ENCODE measurements at places on chromosomes 2 and 18.

GRCh38 chr2:44547718-44548117, 186.0 kb downstream of the CAMKMT start:
- DNase-seq: peak; percentile 71

DNA sequence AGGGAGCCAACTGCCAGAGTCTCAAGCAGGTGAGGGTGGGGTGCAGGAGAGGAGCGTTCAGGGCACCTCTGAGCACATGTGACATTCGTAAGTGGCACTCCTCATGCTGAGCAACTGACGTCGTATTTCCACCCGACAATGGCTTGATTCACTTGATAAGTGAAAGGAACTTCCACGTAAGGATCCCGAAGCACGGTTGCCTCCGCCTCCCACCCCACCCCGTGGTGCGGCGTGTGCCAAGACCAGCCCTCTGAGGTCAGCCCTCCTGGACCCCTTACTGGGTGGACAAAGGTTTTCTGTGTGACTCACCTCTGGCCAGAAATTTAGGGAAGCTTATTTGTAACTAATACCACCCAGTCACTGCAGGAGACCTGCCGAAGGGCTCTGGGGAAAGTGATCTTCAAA, 59.9 kb downstream of the AGAP1 start:
- DNase-seq: no peak

DNA sequence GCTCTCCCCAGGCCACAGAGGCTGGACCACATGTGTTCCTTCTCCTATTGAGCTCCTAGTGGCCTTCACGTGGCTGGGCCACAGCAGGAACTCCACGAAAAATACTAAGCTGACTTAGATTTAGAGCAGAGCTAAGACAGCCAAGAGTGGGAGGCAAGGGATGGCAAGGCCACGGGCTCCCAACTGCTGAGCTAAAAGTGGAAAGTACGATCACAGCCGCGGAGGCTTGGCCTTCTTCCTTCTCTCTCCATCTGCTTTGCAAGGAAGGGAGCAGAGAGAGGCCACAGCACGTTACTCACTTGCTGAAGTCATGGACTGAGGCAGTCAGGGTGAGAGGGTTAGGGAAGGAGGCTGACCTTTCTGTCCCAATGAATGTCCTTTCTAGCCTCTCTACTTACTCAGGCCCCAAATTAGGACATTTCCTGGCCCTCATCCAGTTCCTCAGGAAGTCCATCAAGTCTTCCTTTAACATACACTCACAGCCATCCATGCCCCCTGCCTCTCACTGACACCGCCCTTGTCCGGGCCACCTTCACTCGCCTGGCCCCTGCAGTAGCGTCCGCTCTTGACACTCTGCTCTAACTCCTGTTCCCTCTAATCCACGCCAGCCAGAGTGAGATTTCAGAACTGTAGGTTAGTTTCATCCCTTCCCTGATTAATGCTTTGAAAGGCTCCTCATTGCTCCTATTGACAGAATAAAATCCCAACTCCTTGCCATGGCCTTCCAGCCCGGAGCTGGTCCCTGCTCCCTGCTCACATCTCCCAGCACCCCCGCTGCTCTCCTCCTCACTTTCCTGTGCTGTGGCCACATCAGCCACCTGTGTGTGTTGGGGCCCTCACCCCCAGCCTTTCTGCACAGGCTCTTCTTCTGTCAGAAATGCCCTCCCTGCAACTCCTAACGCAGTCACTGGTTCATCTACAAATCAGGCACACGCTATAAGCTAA, 204.2 kb downstream of the CYP26B1 start:
- peak; percentile 28 for DNase-seq

DNA sequence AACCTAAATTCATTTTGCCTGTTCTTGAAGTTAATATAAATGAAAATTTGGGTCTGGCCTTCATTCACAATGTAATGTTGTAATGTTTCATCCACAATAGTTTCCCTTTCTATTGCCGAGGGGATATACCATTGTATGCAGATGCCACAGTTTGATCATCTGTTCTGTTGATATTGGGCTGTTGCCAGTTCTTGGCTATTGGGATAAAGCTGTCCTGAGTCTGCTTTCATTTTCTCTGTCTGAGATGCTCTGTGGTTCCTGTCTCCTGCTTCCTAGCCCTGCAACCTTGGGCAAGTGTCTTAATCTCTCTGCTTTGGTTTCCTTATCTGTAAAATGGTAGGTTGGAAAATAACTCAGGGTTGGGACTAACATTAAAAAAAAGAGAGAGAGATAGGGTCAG, 25.2 kb downstream of the B3GNT2 start:
- DNase-seq: no peak

DNA sequence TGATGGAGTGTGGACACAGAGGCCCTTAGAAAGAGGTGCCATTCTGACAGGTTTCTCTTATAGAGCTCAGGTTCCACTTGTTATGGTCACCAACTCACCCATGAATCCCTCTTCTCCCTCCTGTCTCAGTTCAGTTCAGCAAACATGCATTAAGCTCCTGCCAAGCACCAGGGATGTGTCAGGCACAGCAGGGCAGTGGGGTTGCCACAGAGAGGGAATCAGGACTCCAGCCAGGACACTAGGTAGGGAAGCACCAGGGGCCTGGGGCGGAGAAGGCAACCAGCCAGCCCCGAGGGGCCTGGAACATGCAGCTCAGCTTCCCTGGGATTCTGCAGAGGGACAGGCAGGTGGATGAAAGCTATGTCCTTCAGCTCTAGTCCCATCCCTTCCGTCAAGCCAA, 44.6 kb downstream of the TOGARAM2 start:
- no peak for DNase-seq

GRCh38 chr2:127545796-127546195, 10.3 kb downstream of the MYO7B start:
- DNase-seq: no peak

DNA sequence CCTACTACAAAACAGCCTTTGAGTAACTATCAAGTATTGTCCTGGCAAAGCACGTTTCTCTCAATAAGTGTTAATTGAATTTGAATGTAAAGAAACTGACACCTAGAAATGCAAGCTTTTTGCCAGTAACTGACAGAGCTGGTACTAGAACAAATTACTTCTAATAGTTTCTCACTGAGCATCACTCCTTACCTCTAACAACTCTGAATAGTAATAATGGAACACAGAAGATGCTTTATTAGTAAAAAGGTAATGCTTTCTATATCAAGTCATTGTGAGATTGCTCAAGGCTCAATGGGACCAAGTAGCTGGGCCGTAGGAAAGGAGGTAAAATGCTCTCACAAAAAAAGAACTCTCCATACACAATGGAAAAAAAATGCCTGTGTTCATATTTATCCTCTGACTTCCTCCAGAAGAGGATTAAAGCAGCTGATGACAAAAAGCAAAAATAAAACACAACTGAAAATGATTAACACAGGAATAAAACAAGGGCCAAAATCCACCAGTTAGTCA, 11.8 kb downstream of the RASGRP3 start:
- no peak for DNase-seq

- no peak for DNase-seq
Measured at GRCh38 chr2:209771474-209772289, at the start of gene UNC80. UNC80 (plus strand) TSS chr2:209771832; CDS start chr2:209772073, 241 bp downstream.
